ENCODE measurements at places on chromosomes 7 and 10.

DNA sequence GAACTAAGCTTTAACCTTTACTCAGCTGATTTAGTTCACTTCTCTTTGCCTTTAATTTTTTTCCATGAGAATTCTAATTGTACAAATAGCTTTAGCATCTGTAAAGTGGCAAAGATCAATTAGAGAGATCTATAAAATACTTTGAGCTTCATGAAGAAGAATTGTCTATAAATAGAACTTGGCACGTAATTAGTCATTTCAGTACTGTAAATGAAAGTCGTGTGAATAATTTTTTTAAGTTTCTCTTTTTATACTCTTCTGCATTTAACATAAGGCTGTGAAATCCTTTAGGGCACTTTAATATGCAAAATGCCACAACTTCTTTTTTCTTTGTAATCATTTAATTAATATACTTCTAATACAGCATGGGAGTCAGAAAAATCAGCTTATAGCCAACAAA lies 177.8 kb downstream of the CSTF2T start:
- no peak for DNase-seq

DNA sequence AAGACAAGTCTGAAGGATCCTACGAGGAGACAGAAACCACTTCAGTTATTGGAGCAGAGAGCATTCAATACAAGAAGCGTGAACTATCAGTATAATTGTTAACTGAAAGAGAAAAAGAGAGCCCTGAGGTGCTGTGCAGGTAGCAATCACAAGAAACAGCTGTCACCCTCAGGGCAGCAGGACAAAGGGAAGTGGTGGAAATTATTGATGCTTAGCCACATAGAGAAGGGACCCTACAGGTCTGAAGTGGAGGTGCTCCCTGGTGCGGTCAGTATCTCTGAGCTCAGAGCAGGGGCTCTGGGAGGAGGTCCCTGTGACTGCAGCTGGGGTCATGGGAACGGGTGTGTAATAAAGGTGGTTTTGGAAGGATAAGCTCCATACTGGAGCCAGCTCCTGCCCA lies 97.8 kb upstream of the KLF6 start:
- DNase-seq = no peak

GRCh38 chr10:71483885-71484751 lies 87.4 kb downstream of the CDH23 start:
- DNase-seq = no peak

- DNase-seq = no peak
These were observed 163.0 kb downstream of the SUGCT start for GRCh38 chr7:40297741-40298311.

- DNase-seq = no peak
These were observed 313.9 kb downstream of the NXPH1 start for GRCh38 chr7:8747338-8747737.

- DNase-seq = no peak
These were observed 86.8 kb downstream of the HBP1 start for GRCh38 chr7:107255602-107256001.

GRCh38 chr7:78175330-78176100 lies 376.9 kb downstream of the PHTF2 start:
- no peak for DNase-seq

DNA sequence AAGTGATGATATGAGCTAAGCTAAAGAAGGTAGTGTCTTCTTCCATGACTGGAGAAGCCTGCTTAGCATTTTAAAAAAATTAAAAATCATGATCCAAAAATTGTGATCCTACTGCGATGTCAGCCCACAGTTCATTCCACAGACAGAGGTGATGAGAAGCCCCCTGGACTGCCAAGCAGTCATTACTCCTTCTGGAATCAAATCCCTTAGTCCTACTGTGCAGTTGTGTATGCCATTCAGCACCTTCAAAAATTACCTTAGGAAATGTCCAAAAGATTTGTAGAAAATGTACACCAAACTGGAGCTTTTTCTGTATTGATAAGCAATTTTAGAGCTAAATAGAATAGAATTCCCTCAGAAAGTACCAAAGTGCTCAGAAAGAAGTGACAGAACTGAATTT lies 283.5 kb upstream of the NFE2L3 start:
- no peak for DNase-seq

DNA sequence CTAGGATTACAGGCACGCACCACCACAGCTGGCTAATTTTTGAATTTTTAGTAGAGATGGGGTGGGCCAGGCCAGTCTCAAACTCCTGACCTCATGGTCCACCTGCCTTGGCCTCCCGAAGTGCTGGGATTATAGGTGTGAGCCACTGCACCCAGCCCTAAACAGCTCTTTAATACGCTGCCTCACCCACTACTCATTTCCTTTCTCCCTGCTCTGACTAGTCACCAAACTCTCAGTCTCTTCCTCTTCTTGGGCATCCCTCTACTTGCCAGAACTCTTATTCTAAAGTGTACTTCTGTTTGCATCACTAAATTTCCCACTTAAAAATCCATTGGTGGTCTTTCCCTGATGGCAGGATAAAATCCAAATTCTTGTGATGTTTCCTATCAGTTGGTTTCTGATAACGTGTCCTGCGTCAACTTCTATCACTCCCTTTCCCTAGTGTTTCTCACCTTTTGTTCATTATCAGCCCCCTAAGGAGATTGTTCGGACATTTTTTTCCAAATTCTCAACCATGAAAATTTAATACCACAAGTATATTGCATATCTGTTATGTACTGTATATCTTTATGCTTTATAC lies 124.7 kb downstream of the CUBN start:
- DNase-seq = no peak

DNA sequence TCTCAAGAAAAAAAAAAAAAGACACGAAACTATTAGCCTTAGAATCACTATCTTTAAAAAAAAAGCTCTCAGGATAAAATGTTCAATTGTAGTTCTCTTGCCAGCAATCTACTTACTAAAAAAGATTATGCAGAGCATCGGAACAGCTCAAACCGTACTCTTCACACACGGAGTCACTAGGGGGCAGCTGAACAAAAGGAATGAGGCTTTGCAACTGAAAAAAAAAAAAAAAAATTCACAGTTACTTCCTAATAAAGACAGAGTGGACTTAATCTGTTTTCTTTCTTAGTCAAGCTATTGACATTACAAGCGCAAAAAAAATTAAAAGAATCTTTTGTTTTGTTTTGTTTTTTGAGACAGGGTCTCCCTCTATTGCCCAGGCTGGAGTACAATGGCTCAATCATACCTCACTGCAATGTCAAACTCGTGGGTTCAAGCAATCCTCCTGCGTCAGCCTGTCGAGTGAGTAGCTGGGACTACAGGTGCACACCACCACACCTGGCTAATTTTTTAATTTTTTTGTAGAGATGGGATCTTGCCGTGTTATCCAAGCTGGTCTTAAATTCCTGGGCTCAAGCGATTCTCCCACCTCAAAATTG lies 11.5 kb downstream of the PMS2 start:
- peak; percentile 20 for DNase-seq

DNA sequence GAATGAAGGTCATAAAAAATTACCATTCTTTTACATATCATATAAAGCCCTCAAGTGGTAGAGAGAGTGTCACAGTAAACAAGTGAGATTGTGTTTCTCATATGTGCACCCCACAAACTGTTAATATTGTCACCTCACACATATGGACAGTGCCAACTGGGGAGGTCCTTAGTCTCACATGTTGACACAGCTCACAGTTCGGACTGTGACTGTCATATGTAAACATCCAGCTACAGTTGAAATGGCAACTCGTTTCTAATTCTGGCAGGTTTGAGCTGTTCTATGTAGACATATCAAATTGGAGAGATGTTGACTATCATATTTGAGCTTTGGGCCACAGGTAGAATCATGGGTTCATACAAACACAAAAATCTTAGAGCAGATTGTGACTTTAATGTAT lies 39.4 kb upstream of the ZNF107 start:
- DNase-seq = no peak

DNA sequence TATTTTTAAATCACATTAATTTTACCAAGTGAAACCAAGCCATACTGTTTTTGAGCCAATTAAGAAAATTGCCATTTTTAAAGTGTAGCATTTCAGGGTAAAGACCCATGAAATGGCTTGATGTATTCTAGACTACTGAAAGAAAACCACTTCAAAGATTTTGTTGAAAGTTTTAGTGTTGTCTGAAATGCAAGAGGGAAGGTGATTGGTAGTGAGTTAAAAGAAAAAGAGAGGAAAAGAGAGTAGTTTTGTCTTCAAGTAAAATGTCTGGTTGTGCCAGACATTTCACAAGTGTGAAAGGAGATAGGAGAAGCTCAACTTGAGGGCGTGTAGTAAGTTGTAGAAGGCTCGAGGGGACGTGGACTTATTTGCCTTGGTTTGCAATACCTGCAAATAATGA lies 41.6 kb downstream of the CALML5 start:
- DNase-seq = no peak

DNA sequence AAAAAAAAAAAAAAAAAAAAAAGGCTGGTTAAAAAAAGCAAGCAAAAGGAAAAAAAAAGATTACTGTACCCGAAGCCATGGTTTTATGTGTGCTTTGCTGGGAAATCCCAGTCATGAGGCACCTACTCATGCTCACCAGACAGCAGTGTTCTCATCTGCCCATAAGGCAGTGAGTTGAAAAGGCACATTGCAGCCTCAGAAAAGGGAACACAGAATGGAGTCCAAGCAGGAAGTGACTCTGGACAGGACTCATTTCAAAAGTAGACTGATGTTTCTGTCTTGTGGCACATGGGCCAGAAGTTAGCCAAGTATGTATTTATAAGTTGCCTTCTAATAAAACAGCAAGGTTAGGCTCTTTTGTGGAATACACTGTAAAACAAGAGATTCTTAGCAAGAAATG lies 40.2 kb downstream of the PDSS1 start:
- DNase-seq = peak; percentile 12

GRCh38 chr7:155731380-155731779 lies 80.9 kb downstream of the SHH start:
- DNase-seq = no peak

DNA sequence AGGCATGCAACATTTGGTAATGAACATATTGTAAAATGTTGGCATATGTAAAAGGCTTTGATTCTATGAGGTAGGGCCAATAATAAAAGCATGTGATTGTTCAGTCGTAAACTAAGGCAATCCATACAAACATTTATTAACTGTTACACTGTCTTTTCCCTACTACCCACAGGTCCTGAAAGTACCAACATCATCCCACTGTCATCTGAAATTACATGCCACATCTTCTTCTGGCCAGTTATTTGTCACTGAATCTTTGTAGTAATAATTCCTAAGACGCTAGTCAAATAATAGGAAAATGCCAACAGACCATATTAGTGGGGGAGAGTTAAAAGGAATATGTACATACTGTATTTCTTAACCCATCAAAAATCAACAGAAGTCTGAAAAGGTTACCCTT lies 27.2 kb downstream of the DNAJC1 start:
- DNase-seq = no peak

DNA sequence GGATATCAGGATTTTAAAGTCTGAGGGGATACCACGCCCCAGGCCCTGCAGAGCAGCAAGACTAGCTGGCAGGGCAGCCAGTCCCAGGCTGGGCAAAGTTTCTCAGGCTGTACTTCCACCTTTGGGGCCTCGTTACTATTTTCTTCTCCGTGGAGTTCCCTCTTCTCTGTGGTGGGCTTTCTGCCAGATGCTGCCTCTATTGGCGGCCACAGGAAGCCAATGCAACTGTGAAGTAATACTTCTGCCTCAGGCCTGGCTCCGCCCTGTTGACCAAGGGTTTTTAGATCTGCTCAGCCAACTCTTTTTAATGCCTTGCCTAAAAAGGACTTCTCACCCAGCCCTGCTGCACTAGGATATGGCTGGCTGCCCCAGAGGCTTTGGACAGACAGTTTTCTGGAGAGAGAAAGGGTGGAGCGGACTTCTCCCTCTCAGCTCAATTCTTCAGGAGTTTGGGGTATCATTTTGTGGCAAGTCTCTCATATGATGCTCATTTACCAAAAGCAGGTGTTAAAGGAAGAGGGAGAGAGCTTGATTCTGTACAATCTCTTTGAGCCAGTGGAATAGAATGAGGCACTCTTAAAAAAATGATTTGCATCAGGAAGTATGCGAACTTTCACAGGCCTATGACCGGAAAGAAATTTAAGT lies 67.4 kb downstream of the HHEX start:
- no peak for DNase-seq

DNA sequence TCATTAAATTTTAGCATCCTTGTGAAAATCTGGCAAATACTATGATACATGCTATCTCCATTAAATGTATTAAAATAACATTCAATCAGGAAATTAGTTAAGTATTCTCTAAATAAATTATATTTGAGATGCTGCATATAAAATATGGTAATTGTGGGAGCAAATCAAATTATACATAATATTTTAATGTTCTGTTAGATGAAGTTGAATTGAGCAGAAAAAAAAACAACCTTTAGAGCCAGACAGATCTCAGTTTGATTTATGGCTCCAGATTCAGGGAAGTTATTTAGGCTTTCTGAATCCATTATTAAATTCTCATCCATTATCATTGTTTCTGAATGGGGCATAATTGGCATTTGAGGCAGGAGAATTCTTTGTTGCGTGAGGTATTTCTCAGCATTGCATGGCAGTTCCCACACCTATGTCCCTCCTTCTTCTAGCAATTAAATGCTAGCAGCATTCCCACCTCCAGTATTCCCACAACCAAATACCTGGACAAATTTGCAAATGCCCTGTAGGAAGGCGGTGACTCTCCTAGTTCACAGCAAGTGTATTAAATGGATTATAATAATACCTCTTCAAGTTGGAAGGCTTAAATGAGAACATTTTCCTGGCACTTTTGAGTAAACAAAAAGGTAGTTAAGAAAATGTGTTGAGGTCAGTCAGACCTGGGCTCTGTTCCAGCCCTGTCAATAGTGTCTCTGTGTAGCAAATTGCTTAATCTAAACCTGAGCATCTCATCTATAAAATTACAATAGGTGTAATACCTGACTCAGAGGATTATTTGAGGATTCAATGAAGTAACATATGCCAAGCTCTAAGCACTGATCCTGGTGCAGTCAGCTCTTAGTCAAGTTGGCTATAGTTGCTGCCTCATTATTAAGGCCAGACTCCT lies 108.9 kb downstream of the RNLS start:
- no peak for DNase-seq

DNA sequence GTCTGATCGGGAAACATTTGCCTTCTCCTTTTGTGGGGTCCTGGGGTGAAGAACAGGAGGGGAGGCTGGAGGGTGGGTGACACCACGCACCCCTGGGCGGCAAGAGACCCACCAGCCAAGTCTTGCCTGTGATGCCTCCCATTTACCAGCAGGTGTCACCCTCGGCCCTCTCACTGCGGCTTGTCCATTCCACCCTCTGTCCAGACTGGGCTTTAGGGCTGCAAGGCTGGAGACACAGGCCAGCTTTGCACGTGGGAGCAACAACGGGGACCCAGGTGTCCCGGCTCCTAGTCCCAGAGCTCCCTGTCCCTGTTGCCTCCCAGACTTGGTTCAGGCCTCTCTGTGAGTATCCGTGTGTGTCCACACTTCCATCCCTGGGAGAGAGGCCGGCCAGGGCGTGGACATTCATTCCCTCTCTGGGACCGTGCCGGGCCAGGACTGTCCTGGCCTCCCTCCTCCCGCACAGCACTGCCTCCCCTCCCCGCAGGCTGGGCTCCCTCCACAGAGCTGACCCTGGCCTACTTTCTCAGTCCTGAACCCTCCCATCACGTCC lies 36.2 kb upstream of the GTF2IRD1 start:
- DNase-seq = peak; percentile 17

DNA sequence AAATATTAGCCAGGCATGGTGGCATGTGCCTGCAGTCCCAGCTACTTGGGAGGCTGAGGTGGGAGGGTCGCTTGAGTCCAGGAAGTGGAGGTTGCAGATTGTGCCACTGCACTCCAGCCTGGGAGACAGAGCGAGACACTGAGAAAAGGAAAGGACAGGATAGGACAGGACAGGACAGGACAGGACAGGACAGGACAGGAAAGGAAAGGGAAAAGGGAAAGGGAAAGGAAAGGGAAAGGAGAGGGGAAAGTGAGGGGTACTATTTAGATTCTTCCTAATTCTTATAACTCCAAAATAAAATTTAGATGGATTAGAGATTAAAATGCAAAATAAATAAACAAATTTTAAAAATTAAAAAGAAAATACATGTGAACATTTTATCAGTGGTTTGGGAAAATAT lies 58.7 kb downstream of the PIK3AP1 start:
- DNase-seq = no peak

Measured in stimulated activated naive CD4-positive, alpha-beta T cell treated with Interleukin-2 at 50 U/mL for 16 hours (primary cell).